ENCODE measurements at places on chromosomes 11 and 22. TPM values are rescaled to one million over a fixed set of nuclear protein-coding genes. Genes with fewer than 3 reads are reported as not detected.

DNA sequence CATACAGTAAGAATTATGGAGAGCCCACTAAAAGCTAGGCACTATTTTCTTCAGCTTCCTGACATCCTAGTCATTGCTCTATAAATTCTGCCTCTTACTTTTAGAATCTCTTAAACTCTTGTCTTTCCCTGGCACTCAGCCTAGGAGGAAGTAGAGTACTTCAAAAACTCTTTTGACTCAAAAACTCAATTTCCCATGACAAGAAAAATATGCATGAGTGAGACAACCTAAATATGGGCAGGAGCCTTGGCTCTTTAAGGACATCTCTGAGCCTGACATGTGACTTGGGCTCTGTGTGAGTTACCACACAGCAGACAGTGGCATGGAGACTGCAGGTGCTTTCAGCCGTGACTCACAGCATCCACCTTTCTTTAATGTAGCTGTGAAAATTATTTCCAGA, 97.5 kb upstream of the CCDC179 start:
- peak; percentile 41 for DNase-seq

The CRYBA4 gene
- not detected for total RNA-seq

DNA sequence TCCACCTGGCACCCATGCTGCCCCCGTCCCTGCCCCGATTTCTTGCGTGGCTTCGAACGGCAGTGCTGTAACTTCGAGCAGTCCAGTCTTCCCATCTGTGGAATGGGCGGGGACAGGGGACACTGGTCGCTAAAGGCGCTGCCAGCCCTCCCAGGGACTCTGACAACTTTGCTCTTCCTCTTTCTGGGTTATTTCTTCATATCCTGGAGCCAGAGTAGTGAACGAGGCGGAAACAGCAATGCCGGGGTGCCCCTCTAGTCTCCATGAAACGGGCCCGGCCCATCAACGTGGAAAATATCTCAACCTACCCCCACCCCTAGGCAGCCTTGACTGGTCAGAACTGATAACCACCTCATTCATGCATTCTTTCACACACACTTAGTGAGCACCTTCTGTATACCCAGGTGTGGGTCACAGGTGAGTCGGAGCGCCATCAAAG, 42.8 kb downstream of the TRIOBP start:
- DNase-seq: no peak

DNA sequence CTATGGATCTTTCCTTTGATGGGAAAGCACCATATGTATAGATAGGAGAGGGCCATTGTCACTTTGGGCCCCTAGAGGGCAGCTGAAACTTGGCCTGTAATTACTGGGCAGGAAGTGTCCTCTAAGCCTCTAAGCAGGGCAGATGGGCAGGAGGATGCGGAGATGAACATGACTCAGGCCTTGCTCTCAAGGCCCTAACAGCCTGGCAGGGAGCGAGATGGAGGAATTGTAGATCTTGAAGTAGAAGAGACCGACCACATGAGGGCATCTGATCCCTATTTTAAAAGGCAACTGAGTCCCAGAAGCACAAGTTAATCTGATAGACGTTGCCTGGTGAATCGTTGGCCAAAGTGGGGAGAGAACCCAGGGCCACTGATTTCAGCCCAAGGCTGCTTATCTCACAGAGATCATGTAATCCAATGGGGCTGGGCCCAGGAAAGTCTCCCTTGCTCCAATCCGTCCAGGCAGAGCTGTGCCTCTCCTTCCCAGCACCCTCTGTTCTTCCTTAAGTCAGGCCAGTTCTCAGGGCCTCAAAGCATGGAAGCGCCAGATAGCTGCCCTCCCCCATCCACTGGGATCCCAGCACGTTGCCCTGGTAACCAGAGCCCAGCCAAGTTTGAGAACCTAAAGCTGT, 2.5 kb upstream of the SEPTIN3 start:
- DNase-seq: peak; percentile 69

GRCh38 chr22:26857169-26857568, 199.8 kb downstream of the MIAT start:
- DNase-seq: no peak

DNA sequence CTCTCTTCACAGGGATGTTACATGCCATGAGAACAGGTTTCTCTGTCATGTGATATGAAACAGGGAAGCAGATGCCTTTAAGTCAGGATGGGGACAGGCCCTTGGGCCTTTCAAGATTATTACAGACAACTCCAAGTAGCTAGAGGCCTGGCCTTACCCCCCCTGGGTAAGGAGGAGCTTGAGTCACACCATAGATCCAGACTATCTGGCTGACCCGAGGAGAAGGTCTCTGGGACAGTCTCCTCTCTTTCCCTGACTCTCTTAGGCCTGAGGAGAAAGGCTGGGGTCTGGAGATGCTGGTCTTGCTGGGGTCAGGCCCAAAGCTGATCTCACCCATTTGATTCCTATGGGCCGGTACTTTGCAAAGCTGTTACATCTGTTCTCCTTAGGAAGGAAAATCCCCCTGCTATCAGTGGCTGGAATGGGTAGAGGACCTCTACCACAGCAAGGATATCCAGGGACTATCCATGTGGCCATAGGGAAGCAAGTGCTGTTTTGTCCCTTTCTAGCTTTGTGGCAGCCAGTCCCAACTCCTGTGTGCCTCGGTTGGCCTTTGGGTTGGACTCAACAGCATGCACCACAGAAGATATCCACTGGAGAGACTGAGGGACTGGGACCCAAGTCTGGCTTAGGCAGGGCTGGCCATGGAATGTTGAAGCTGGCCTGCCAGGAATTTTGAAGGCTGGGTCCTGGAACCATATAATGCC, 25.2 kb downstream of the RELT start:
- DNase-seq: no peak

DNA sequence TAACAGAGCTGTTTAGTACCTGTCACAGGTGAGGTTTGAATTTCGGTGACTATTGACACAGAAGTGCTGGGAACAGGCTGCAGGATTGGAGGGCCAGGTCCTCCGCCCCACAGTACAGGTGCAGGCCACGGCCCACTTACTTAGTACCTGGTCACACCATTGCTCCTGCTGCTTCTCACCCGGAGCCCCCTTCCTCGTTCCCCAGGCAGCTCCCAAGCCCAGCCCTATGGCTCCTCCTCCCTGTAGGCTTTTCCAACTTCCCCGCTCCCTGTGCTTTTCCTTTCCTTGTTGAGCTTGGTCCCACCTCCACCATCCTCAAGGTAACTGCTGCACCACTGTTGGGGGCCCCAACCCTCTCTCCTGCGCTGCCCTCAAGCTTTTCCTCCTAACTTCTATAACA, 27.9 kb upstream of the ANO1 start:
- DNase-seq: no peak

The OR10A3 gene
- total RNA-seq: not detected

DNA sequence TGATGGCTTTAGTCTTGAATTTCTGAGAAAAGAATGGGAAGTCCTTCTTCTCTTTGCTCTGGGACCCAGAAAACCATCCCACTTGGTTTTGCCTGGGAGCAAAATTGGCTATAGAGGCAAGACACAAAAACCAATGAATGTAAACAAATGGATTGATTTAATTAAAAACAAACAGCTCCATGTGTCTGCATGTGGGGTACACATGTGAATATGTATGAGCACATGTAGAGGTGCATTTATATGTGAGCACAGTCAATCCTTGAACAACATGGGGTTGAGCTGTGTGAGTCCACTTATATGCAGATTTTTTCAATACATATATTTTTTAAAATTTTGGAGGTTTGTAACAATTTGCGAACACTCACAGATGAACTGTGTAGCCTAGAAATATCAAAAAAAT, 87.2 kb downstream of the CCDC81 start:
- no peak for DNase-seq

DNA sequence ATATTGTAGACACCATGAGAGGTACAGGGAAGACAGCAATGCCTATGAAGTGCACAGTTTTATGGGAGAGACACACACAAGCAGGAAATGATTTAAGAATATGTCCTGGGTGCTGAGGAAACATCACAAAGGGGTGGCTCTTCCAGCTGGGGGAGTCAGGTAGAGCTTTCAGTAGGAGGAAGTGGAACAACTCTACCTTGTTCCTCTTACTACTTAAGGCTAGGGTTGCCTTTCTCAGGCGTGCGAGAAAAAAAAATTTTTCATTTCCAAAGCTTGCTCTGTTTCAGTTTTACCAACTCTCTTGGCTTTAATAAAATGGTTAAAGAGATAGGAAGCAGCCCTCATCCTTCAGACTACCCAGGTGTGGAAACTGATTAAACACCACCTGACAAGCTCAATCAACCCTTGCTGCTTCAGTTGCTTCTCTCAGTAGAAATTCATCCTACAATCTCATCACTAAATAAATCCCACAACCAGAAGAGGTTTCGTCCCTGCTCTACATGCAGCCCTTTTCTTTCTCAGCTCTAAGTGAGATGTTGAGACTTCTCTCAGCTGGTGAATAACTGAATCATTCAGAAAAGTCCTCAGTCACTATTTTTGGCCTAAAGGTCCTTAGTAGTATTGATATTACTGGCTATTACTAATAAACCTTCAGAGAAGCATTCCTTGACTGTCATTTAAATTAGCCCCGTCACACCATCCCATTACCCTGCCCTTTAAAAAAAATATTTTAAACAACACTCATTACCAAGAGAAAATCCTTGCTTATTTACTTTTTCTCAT, 5.9 kb downstream of the ABTB2 start:
- no peak for DNase-seq

The PTPN5 gene
- total RNA-seq: not detected

DNA sequence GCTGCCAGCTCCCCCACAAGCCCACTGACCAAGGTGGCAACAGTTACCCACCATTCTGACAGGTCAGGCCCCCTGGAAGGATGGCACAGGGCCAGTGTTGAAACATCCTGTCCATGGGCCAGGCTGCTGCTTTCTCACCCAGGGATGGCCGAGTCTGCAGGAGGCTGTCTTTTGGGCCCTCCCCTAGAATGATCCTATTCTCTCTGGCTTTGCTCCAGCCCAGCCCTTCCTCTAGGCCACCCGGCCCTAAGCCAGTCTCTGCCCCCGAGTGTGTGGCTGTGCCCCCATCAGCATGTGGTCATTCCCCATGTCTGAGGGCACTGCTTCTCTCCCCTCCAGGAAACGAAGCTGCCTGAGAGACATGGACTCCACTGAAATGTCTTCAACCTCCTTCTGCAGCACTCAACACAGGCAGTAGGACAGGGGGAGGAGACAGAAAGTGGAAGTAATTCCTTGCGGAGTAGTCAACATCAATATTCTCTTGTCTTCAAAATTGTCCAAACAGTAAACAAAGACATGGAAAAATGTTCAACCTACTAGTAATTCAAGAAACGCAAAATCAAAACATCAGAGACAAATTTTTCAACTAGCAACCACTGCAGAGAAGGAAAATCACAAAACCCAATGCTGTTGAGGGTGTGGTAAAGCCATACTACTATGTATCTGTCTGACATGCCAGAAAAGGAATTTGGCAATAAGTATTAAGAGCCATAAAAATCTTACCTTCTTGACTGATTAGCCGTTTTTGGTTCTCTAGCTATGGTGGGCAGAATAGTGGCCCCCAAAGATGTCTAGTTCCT, 5.1 kb upstream of the SCARF2 start:
- DNase-seq: no peak

DNA sequence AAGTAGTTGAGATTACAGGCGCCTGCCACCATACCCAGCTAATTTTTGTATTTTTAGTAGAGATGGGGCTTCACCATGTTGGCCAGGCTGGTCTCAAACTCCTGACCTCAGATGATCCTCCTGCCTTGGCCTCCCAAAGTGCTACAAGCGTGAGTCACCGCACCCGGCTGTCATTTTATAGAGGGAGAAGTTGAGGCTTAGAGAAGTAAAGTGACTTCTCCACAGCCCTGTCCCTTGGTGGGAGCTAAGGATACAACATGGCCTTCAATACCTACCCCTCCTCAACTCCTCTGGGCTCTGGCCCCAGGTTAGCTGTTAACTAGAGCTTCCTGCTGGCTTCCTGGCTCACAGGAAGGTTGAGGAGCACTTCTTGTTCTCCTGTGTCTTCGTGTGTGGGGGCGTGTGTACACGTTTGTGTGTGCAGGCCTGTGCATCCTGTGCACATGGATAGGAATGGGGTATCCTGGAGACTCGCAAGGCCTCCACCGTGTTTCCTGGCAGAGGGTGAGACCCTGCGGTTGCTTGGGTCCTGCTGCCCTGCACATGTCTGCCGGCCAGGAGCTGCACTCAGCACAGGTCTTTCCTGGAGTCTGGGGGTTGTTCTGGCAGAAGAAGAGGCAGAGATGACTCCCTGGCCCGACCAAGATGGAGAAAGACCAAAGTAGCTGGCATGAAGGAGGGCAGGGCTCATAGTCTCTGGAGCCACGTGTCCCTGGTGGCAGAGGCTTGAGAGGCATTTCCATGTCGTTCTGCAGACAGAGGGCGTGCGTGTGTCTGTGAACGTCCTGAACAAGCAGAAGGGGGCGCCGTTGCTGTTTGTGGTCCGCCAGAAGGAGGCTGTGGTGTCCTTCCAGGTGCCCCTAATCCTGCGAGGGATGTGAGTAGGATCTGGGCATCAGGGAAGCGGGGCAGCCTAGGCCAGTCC, 2.4 kb downstream of the SIDT2 start:
- DNase-seq: peak; percentile 10

GRCh38 chr11:6079463-6079862, 28.0 kb upstream of the OR56B4 start:
- DNase-seq: no peak

The KCNK7 gene
- total RNA-seq: not detected

- no peak for DNase-seq
Observed at GRCh38 chr11:6397156-6397555, 6.9 kb downstream of the SMPD1 start.

- DNase-seq: no peak
Observed at GRCh38 chr22:45544588-45545170, 42.0 kb downstream of the FBLN1 start.

The CDKN1C gene
- total RNA-seq: 12.8 TPM

DNA sequence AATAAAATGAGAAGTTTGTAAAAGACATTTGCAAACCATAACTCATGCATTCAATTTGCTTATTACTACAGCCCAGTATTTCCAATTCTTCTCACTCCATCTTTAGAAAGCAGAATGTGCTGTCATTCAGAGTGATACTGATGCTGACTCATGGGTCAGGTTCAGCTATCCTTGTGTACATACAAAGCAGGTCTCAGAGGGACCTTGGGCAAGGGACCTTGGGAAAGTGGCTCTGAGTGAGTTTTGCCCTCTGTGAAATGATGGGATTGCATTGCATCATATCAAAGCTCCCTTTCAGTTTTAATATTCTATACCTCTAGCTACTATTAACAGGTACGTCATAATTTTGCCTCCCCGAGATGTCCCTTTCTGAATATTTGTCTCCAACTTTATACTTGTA, 848.7 kb downstream of the OPCML start:
- DNase-seq: no peak

The PKDREJ gene
- total RNA-seq: not detected

- peak; percentile 83 for DNase-seq
Observed at GRCh38 chr11:73249304-73249703, 22.8 kb upstream of the P2RY6 start.

The MUC15 gene
- not detected for total RNA-seq

DNA sequence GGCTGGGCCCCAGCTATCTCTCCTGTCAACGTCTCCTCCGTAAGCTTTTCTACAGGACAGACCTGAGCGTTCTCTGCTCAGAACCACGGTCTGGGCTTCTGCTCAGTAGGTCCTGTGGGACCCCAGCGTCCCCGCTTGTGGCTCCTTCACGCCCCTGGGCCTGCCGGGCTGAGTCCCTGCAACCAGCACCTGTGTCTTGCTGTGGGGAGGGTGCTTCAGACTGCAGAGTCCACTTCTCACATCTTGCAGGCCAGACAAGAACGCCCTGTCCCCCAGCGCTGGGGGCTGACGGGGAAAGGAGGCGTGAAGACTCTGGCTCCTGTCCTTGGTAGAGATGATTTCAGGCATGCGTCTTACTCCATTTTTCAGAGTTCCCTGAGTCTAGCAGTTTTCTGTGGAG, 1480.8 kb downstream of the BRD1 start:
- no peak for DNase-seq
